AML-193 (cell line): ENCODE measurements at places on chromosomes 4 and X.

DNA sequence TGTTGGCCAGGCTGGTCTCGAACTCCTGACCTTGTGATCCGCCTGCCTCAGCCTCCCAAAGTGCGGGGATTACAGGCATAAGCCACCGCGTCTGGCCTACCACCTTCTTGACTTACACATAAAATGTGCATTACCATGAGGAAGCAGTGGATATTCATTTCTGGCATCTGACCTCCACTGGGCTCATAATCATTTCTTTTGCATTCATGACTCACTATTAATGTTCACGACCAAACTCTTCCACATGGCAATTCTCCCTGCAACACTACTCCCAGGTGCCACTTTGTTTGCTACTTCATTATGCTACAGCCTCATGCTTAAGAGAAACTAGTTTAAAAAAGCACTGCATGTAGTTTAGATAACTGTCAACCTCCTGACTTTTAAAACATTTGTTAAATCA, 22.7 kb downstream of the RASGEF1B start:
- DNase-seq, result no peak

DNA sequence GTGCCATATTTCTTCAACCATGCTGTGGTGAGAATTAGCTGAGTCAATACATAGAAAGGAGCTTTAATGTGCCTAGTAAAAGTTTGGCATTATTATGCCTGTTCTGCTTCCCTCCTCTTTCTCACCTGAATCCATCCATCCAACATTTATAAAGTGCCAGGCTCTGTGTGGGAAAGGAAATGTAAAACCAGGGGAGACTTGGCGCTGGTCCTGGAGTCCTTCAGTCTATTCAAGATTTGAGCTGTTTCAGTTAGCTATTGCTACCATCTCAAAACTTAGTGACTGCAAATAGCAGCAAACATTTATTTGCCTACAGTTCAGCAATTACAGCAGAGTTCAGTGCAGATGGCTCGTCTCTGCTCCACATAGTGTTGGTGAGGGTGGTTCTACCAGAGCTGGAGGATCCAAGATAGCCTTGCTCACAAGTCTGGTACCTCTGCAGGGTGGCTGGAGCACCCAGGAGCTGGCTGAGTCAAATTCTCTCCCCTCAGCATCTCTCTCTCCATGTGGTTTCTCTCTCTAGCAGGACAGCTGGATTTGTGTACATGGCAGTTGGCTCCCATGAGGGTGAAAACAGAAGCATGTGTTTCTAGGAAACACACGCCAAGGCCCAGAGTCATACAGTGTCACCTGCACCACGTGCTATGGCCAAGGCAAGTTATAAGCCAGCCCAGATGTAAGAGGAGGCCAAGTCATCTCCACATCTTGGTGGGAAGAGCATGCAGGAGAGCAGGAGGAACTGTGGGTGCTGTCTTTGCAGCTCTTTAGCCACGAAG, 77.3 kb downstream of the FHDC1 start:
- DNase-seq, result no peak

- no peak for DNase-seq
These were observed 8.3 kb downstream of the RPS4X start for GRCh38 chrX:72268597-72269365.

DNA sequence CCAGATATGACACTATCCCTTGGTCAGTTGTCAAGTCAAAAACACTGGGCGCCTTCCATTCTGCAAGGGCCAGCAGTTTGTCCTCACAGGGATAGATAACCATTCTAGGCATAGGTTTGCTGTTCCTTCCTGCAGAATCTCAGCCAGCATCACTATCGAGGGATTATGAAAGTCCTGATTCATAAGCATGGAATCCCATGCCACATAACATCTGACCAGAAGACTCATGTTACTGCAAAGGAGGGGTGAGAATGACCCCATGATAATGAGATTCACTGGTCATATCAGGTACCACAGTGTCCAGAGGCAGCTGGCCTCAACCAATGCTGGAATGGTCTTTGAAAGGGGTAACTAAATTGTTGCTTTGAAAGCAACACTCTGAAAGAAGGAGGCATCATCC, 84.7 kb downstream of the OTC start:
- no peak for DNase-seq
